ENCODE measurements at places on chromosomes 3 and 15.

- DNase-seq, result no peak
Measured at GRCh38 chr15:73357999-73358665, 10.6 kb downstream of the HCN4 start.

- DNase-seq, result no peak
Measured at GRCh38 chr15:66394915-66395314, 8.2 kb downstream of the MAP2K1 start.

DNA sequence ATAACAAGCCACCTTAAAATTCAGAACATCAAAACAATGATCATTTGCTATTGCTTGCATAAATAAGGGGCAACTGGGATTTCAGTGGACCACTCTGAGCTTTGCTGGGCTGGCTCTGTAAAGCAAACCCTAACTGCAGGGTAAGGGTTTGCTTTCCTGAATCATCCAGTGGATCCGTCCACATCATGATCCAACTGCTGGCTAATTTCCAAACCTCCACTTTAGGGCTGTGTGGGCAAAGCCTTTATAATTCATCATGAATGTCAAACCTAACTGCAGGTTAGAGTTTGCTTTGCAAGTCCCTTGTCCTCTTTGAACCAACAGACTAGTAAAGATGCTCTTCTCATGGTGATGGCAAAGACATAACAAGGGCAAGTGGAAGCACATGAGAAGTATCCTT, 76.1 kb downstream of the SYNPR start:
- DNase-seq, result no peak

DNA sequence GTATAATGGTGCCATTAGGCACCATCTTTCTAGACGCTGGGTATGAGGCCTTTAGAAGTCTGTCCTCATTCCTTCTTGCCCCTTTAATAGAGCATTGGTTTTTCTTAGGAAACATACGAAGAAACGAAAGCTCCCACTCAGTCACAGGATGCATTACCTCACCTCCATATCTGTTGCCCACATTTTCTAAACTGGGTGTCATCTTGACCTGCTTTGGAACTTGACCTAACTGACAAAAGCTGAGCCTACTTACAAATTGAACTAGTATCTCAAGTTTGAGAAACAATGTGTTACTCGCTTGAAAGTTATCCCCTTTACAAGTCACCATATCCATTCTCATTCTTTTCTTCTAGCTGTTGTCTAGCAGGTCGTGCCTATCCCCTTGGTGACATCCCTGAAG, 102.7 kb downstream of the VPS8 start:
- no peak for DNase-seq

- DNase-seq, result no peak
Measured at GRCh38 chr3:192827208-192827607, 90.4 kb downstream of the MB21D2 start.

GRCh38 chr3:72490688-72491435, 357.4 kb downstream of the SHQ1 start:
- no peak for DNase-seq

DNA sequence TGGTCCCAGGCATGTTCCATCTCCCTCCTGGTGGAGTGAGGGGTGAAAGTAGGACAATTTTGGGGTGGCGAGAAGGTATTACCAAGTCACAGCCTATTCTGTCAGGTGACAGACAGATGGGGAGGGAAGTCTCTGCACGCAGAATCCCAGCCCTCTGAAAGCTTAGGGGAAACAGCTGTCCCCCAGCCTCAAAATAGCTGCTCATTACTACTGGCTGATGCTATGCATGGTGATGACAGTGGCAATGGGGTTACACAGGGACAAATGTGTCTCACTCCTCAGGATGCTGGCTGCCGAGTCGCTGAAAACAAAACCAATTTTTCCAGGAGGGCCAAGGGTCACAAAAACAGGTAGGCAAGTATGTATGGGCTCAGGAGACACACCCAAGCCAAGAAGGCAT, 68.8 kb upstream of the OXTR start:
- DNase-seq, result no peak

- no peak for DNase-seq
Measured at GRCh38 chr3:47533996-47534454, 20.5 kb upstream of the ELP6 start.

- DNase-seq, result no peak
Measured at GRCh38 chr3:124976383-124976782, 41.8 kb upstream of the MUC13 start.

DNA sequence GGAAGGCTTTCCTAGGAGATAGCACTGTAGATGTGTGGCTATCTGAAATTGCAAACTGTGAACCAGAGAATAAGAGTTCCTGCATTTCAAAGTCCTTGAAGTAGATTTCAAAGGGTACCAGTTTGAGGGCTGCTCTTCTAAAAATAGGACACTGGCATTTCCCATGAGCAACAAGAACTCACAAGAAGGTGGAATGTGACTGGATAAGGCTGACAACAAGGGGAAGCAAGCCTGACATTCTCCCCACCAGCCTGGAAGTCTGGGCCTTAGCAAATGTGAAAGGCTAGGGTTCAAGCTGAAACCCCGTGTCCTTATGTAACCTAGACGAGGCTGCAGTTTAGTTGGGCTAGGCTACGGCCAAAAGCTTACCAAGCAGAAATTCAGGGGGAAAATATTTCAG, 18.7 kb upstream of the TJP1 start:
- no peak for DNase-seq

- DNase-seq, result no peak
Measured at GRCh38 chr3:84567796-84568195, 391.0 kb upstream of the CADM2 start.

DNA sequence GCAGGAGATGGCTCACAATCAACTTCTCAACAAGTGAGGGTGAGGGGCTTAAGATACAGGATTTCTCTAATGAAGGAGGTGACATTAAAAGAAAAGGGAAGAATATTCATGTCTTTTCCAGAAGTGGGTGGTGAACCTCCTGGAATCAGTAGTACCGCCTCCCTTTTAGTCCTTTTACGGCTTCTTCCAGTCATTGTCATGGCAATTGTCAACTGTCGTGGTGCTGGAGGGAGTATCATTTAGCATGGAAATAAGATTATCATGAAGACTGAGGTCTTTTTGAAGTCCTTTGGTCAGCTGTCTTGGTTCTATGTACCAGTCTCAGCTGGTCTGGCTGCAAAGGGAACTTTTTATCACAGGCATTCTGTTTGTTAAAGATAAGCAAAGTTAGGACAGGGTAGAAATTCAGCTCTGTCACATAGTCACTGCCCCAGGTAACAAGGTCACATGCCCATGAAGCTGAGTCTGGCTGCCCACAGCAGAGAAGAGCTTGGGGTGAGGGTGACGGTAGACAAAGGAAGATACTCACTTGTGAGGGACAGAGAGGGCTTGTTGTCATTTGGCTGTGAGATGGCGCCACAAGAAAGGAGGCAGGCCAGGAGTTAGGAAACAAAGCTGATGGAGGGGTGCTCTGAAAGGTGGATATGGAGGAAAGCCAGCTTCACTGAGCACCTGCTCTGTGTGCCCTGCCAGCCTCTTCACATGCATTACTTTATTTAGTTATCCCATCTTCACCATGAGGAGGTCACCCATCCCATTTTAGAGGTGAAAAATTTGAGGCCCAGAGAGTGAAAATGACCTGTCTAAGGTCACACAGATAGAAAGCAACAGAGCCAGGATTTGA, 228.2 kb upstream of the TRIM42 start:
- no peak for DNase-seq

GRCh38 chr3:113259196-113259595, 47.8 kb downstream of the BOC start:
- DNase-seq, result no peak

DNA sequence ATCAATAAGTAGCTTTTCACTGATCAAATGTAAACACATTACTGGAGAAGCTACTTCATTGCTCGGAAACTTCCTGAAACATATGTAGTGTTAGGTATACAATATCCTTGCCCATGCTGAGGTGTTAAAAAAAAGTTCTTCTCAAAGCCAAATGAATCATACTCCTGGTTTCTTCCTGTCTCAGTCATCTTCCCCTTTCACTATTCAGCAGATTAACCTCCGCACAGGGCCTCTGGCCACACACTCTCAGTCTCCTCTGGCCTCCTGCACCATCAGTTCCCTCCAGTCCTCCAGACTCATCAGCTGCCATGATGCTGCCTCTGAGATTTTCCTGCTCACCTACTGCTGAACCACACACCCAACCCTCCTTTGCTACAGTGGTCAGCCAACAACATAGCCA, 70.5 kb upstream of the BOC start:
- DNase-seq, result no peak

GRCh38 chr3:118526758-118527513, 507.7 kb downstream of the IGSF11 start:
- no peak for DNase-seq

DNA sequence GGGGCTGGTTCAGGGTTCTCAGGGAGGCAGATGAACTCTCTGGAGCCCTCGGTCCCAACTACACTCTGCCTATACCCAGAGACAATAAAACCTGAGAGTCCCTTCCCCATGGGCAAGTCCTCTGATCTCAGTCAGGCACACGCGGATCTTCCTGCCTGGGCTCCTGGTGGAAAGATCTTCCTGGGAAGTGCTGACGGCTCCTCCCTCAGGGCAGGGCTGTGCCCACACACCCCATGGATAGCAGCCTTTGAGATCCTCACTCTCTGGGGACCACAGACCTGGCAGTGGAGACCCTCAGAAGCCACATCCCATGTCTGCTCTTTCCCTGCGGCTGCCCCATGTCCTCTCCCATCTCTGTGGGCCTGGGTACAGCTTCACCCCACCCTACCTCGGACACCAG, 10.4 kb downstream of the SH2D7 start:
- no peak for DNase-seq

GRCh38 chr3:189898559-189899153, 222.0 kb downstream of the P3H2 start:
- DNase-seq, result no peak

DNA sequence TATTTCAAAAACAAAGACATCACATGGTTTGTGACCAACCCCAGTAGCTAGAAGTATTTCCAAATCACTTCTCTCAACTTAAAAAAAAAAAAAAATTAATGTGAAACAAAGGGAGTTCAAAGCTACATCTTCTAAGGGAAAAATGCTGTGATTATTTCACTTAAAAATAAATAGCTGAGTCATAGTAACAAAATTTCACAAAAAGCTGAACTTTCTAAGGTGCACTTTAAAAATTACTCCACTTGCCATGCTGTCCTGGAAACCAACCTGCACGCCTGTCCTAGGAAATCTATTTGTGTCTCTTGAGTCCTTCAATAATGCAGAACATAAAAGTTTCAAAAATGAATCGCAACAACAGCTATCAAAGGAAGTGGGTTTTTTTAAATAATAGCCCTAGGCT, 1.8 kb downstream of the ACAP2 start:
- DNase-seq, result no peak

DNA sequence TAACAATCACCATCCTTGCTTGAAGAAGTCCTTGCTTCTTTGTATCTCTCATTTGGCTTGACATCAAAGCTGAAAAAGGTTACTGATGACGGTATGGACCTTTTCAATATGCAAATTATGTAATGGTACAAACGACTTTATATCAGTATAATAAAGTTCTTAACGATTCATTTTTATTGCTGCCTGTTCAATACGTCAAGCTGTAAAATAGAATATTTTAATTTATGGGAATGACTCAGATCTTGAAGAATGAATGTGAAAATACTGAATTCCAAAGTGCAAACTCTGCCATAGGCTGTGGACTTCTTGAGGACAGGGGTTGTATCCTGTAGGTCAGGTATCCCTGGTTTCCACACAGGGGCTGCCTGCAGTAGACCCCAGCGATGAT, 156.2 kb downstream of the PLCL2 start:
- DNase-seq, result no peak

- DNase-seq, result no peak
Measured at GRCh38 chr3:184590795-184591194, 29.2 kb downstream of the EPHB3 start.

DNA sequence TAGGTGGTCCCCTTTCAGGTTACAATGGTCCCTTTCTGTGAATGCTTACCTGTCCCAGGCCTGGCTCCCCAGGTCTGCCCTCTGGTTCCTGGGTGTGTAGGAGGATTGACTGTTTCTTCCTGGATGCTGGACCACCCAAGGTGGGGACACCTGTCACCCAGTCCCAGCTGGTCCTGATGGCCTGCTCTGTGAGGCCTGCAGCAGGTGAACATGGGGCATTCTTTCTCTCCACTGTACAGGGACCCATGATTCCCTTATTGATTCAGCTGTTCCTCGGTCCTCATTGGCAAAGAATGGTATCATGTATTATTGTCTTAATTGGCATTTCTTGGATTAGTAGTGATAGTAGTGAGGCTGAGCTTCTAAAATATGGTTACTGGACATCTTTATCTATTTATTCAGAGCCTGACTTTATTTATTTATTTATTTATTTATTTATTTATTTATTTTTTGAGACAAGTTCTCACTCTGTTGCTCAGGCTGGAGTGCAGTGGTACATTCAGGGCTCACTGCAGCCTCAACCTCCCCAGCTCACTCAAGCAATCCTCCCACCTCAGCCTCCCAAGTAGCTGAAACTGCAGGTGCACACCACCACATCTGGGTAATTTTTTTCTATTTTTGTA, 8.8 kb upstream of the DNAJA4 start:
- DNase-seq, result no peak

DNA sequence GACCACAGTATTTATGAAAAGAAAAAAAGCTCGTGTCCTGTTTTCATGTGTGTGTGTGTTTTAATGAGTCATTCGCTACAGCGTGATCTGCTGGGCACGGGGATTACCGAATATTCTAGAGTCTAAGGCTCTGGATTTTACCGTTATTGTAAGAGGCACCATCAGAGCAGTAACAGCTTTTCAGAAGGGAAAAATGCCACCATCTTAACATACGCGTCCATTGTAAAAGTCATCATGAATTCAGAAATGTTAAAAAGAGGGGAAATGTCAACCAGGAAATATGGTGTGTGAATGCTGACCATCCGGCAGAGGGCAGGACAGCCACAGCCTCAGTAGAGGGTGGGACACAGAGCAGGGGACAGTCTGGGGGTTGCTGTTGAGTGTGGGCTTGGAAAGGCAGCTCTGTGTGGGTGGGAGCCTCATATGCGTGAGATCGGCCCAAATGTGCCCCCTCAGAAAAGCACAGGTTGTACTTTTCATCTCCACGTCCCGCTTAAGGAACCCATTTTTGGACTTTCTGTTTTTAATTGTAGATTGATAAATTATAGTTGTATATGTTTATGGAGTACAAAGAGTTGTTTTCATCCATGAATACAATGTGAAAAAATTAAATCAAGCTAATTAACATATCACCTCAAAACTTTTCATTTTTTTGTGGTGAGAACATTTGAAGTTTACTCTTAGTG, 69.6 kb downstream of the ASB7 start:
- DNase-seq, result no peak

DNA sequence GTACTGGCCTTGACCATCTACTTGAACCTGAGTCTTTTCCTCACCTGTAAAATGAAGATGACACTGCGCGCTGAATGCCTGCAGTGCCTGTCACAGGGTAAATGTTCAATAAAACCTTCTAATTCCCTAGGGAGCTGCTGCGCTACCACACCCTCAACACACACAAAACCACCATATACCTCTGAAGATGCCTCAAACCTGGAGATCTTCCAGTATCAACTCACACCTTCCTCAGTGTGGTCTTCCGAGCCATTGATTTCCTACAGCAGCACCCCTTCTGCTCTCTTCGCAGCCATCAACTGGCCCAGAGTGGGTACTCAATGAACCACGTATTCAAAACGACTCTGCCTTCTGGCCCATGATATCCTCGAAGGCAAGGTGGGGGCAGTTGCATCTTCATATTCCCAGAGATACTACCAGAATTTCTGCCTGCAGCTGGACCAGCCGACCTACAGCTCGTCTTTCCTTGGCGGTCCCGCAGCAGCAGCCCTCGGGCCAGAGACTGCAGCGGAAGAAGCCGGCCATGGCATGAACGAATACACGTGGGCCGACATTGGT, 695 bp downstream of the RPL32 start:
- DNase-seq, result no peak

All from effector CD4-positive, alpha-beta T cell (primary cell).